Caudate nucleus (tissue), 63 donors: ENCODE measurements at places on chromosomes 5 and 9.

DNA sequence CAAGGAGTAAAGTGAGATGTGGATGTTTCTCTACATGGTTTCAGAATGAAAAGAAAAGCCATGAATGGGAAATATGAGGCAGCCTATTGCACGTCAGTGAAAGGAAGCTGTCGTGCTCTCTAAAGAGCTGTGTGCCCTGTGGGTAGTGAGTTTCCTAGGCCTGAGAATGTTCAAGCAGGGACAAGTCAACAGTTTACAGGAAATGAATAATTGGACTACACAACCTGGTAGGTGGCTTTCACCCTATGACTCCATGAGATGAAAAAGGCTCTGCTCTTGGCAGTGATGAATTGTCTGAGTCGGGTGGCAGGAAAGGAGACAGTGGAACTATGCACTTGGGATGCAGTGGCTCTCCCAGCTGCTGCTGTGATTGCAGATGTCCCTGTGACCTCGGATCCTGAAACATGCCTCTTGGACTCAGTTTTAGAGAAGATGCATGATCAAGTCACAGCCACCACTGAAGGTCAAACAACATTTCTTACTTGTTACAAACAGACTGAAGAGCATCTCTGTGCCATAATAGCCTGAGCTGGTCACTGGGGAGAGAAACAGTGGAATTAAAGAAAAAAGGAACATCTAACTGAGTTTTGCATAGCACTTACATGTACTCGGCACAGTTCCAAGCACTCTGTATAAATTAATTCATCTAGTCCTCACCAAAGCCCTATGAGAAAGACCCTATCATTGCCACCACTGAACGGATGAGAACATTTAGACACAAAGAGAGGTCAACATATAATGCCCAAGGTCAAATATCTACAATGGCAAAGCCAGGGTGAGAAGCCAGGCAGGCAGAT is 293.7 kb downstream of the SPOCK1 start:
- DNase-seq: no peak

DNA sequence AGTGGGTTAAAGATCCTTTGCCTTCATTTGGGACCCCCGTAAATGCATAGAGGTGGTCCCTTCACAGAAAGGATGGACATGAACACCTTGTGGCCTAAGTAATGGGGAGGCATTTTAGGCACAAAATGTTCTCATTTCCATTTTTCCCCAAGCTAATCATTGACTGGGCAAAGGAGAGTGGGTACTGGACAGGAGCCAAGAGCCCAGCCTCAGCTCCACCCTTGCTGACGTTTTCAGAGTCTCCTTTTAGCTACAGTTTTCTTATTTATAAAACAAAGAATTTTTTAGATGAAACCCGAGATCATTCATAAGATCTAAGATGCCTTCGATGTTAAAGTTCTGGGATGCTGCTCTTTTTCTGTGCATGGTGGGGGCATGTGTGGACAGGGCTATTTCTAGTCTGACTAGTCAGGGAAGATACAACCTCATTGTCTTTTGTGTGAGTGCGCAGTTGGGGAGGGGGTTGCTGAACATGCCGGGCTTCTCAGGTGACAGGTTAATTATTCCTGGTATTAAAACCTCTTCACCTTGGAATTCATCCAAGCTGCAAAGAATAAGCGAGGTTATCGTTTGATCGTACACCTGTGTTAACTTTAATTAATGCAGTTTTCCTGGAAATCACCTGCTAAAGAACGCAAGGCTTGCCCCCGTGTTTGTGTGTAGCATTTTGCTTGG is 48.4 kb downstream of the ADAMTS16 start:
- DNase-seq: no peak

DNA sequence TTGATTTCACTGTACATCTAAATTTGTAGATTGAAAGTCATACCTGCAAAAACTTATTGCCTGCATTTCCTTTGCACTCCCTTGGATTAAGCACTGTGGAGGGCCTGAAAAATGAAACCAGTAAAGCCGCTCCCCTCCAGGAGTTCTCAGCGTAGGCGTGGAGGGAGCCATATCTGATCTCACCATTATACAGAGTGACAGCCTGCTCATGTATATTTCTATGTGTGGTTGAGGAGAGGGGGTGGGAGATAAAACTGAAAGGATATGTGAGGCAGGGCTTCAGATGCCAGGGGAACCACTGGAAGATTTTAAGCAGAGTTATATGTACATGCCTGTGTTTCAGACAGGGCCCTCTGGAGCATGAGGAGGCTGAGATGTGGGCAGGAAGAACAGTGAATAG is 303.0 kb downstream of the MSX2 start:
- no peak for DNase-seq

DNA sequence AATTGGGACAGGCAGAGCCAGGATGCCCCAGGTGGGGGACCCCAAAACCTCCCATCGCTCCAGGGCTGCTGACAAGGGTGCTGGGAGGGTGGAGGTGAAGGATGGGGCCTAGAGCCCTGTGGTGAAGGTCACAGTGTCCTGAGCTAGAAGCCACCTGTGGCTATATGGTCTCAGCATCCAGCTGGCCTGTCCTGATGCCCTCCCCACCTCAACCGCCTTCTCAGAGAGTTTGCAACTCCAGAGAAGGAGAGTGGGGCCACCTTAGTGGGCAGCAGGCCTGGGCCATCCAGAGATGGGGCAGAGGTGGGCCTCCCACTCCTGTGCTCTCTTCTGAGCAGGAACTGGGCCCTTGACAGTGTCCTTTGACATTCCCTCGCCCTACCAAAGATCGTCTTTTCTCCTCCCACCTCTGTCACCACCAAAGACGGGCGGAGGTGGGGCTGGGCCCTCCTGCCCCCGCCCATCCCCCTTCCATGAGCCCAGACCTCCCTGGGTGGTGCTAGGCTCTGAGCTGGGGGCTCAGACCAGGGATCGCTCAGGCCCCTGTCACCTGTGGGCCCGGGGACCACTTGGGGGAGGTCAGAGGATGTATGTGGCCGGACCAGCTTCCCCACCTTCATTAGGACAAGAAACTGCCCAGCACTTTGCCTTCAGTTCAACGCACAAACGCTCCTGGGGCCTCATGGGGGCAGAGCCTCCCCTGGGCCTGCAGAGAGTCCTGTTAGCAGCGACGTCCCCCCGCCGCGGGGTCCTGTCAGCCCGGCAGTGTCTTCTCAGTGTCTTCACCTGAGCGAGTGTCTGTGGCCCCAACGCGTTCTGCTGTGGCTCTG is 10.0 kb upstream of the DOLPP1 start:
- DNase-seq: no peak

DNA sequence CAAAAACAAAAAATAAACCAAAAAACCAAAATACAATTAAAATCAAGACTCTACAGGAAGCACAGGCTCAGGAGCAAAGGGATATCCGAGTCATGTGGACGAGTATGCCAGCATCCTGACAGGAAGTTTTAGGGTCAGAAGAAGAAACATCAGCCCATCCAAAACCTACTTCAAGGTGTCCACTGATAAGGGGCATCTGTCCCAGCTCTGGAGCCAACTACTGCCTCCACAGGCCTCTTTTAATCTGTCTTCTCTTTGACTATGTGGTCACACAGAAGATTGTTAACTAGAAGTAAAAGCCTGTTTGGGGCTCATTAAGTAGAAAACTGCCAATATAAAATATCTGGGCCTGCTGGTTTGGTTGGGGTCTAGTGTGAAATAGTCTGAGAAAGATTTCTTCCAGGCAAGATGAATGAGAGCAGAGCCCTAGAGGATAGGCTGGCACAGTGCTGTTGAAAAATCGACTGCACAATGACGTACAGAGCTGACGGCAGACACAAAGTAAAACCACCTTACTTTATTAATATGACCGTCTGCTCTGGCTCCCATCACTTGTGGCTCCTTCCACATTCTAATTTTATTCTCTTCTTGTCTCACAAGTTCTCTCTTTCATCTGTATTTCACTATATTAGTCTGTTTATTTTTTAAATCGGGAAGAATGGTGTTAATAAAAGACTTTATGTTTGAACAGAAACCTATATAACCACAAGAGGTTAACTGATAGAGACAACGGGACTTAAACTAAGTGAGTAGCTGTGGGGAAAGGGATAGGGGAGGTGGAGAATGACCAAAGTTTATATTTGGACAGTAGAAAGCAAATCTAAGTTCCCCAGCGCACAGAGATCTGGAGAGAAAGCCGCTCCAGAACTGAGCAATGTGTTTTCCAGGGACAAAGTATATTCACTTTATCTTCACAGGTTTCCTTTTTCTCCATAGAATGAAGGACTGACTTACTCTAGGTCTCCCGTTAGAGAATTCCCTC is 22.9 kb upstream of the MSH3 start:
- no peak for DNase-seq

DNA sequence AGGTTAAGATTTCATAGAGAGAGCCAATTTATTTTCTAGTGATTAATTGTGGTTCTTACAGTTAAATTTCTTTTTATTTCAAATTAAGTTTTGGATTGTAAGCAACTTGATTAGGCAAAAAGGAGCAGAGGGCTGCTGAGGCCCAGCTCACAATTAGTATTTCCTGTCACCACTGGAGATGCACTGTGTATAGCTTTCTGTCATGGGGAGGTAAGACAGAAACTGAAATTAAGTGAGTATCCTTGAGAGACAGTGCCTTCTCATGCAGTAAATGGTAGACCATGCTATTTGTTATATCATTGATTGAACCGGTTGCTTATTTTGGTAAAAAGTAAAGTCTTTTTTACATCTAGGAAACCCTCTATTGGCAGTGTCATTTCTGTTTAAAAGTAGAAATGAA is 190.7 kb downstream of the CCDC171 start:
- no peak for DNase-seq

DNA sequence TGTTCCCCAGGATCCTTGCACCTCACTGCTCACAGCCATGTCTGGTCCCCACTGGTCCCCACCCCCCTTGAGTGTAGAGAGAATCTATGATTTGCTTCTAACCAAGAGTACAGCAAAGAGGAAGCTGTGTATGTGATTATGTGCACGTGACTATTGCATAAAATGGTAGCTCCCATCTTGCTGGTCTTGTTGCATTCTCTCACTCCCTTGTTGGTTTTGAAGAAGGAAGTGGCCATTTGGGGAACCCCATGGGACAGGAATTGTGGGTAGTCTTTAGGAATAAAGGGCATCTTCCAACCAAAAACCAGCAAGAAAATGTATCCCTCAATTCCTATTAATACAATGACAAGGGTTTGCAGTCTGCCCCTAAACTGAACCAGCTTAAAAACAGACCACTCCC is 5.2 kb upstream of the FCN2 start:
- no peak for DNase-seq

- peak; percentile 33 for DNase-seq
These were observed 22.8 kb downstream of the PCDH1 start for GRCh38 chr5:141855265-141856036.

DNA sequence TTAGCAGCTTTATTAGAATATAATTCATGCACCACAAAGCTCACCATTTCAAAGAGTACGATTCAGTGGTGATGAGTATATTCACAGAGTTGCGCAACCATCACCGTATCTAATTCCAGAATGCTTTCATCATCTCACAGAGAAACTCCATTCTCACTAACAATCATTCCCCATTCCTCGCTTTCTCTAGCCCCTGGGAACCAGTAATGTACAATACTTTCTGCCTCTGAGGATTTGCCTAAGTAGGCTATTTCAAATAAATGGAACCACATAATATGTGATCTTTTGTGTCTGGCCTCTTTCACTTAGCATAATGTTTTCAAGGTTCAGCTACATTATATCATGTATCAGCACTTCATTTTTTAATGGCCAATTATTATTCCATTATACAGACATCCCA is 145.1 kb upstream of the ADAMTS16 start:
- DNase-seq: no peak

- no peak for DNase-seq
These were observed 21.0 kb upstream of the CDKN2B start for GRCh38 chr9:22030101-22030598.

GRCh38 chr5:32103521-32103920 is 70.6 kb downstream of the GOLPH3 start:
- no peak for DNase-seq

GRCh38 chr9:137275588-137276472 is 1.7 kb upstream of the TOR4A start:
- no peak for DNase-seq

DNA sequence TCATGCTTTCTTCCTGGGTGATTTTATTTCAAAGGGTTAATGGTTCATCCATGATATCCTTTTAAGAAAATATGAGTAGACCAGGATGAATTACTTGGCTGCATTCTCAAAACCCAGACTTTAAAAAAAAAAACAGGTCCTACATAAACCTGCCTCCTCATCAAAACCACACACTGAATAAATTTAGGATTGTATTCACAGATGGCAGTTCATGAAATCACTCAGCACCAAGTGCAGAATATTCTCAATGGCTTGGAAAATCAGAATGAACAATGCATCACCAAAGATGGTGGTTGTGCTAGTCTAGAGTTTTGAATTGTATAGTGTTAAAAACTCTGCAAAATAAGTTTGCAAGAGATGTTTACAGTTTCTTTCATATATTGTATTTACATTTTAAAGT is 145.4 kb upstream of the GRAMD2B start:
- DNase-seq: no peak

- DNase-seq: no peak
These were observed 6.4 kb downstream of the SPINK6 start for GRCh38 chr5:148209151-148209770.

GRCh38 chr5:139061856-139062255 is 136.3 kb downstream of the SIL1 start:
- no peak for DNase-seq

DNA sequence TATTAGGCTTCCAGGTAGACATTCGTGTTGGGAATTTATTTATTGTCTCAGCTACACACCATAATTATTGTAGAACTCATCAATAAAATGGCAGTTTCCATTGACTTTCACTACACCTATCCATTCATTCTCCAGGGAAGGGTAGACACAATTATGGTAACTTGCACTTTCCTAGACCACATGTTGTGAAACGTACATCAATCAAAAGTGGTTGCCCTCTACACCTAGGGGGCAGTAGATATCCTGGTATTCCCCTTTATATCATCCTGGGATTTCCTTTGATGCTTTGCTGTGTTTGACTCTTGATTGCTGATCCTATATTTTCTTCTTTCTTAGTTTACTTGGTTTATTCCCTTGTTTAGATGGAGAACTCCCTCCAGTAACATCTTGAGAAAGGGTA is 47.9 kb downstream of the ADGRV1 start:
- DNase-seq: no peak
